ENCODE measurements at places on chromosomes 2 and 18.

GRCh38 chr18:23689616-23690504, 607 bp downstream of the LAMA3 start:
- DNase-seq = no peak

DNA sequence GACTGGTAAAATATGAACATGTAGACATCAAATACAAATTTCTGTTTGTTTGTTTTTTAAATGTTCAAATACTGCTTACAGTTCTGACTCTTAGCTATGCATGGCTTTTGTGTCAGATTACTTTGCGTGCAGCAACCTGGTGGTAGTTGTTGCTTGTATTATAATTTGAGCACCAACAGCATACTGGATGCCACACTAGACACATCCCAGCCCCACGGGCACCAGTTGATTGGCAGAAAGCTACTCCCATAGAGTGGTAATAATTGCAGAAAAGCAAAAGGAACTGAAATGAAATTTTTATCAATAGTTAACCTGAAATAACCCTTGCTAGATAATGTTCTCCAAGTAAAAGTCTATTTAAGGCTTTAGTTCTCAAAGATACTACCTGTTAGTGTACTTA, 91.6 kb downstream of the EHBP1 start:
- DNase-seq = no peak

DNA sequence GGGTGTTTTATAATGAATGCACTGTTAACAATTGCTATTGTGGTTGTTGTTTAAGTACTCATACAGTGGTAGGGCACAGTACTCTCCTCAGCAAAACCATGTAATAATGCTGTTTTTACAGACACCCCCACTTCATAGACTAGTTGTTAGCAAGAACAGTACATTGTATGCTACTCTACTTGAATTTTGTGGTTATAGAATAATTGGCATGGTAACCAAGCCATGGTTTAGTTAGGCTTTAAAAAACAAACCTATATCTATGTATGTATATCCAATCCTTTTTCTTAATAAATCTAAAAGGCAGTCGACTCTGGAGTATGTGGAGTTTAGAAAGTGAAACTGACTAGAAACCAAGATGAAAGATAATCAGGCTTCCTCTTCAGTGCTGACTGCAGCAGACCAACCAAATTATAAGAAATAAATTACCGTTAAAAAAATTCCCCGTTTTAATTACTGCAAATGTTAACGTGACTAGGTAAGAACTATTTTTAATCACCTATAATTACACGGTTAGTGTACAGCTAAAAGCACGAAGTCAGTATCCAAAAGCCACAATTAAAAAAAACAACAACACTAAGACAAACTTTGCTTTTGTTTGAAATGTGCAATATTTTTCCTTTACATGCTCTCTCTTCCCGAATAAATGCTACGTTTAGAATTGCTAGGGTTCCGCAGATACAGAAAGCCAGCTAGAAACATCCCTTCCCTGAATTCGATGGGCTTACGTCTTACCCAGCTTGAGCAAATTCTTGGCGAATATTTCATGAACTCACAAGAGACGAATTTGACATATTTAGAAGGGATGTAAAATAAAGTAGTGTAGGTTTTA, 113.3 kb upstream of the SERTAD2 start:
- DNase-seq = no peak

DNA sequence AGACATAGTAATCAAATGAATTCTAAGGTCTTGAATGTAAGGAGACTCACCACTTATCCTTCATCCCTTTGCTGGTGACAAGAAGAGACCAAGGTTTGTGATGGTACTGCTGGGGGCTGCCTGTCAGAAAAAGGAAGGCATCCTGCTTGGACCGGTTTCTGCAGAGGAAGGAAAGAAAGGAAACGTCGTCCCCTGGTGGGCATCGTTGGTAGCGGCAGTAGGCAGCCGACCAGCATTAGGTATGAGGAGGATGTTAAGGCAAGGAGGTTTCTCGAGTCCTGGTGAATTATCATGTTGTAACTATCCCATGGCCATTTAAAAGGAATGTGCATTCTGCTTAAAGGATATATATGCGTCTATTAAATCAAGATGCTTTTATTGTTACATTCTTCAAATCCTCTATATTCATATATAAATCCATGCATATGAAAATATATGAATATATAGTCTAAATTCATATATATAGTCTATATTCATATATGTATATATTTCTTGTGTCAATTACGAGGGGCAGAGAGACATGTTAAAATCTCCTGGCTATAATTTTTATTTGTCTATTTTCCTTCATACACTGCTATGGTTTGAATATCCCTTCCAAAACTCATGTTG, 94.4 kb upstream of the TGFA start:
- peak; percentile 70 for DNase-seq

DNA sequence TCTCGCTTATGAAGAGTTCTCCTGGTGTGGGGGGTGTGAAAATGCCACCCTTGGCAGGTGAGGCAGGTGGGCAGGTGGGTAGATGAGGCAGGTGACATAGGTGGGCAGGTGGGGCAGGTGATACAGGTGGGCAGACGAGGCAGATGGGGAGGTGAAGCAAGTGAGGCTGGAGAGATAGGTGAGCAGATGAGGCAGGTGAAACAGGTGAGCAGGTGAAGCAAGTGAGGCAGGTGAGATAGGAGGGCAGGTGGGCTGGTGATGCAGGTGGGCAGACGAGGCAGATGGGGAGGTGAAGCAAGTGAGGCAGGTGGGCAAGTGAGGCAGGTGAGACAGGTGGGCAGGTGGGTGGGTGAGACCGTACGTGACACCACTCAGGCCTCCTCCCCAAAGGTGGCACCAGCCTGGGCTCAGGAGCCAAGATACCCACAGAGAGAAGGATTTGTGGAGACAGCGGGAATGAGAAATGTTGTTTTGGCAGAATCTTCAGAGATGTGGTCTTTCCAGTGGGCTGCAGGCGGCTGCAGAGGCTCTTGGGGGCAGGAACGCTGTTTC, 232.3 kb upstream of the MYT1L start:
- DNase-seq = no peak

DNA sequence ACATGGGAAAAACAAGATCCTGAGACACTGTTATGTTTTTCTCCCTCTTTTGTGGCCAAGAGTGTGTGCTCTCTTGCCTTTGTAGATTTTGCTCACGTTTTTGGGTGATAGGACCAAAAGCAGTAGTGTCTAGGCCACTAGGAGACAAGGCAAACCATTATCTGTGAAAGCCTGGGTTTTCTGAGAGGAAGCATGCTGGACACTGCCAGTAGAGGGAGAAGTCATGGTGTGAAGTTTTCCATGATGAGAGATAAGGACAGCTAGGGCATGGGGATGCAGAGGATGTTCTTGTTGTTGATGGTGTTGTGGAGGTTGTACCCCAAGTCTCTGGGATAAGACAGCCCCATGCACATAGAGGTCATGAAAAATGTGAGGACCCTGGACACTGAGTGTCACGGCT, 285.3 kb downstream of the SOX11 start:
- DNase-seq = no peak

DNA sequence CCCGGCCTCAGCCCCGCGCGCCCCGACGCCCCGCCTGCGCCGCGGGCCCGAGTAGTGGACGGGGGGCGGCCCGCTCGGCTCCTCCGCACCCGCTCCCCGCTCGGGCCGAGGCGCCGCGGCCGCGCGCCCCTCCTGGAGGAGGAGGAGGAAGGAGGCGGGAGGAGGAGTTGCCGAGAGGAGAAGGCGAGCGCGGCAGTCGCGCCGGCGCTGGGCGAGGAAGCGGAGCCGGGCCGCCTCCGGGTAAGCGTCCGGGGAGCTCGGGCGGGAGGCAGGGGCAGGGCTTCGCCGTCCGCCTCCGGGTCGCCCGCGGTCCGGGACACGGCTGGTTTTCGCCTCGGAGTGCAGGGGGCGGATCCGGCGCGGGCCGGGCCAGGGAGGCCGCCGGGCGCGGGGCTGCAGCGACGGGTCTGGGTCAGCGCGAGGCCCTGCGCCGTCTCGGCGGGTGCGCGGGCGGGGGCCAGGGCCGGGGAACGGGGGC, at the start of gene SOCS6:
SOCS6 (plus strand) TSS at position 195 of the 478 bp plus-strand sequence. CDS start 35,624 bp downstream, outside the sequence.
- peak; percentile 53 for DNase-seq

GRCh38 chr18:24561369-24561965, 101.0 kb downstream of the HRH4 start:
- DNase-seq = no peak

DNA sequence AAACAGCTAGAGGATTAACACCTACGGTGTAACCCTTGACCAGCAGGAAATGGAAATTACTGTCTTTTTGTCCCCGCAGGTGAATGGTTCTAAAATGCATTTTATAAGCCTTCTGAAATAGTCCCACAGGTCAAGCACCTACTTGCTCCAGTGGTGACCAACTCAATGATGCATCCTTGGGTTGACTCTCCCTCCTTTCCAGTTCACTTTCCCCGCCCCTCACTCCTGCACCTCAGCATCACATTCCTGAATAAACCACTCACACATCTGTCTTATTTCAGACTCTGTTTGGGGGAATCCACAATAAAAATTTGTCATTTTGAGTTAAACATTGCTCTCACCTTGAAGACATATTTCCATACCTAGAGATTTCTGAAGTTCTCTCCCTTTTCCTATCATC, 446.0 kb upstream of the TNP1 start:
- no peak for DNase-seq

- no peak for DNase-seq
These were observed 307.5 kb upstream of the ZEB2 start for GRCh38 chr2:144827404-144827803.

DNA sequence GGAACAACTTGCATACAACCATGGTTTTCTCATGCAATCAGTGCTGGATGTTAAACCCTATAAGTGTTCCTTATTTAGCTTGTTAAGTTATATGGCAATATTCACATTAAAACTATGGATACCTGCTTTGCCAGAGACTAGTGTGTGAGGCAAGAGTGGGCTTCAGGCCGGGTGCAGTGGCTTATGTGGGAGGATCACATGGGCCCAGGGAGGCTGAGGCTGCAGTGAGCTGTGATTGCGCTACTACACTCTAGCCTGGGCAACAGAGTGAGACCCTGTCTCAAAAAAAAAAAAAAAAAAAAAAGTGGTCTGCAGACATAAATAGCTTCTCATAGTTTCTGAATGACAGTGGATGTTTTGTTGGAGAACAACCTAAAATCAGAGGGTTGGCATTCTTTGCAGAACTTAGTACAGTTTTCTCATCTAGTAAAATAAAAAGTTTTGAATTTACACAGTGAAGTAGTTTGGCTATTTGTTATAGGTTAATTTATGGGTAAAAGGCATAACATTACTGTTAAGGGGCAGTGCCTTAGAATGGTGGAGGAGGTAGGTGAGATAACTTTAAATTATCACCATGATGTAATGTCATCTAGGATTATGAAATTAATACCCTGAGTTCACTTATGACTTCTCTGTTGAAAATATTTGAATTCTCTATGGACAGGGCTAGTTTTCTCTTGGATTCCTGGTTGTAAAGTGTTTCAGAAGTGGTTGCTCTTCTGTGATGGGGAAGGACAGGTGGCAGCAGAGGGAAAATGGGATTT, 5.3 kb downstream of the CERS6 start:
- no peak for DNase-seq

GRCh38 chr2:39723497-39723896, 55.6 kb downstream of the THUMPD2 start:
- DNase-seq = no peak

DNA sequence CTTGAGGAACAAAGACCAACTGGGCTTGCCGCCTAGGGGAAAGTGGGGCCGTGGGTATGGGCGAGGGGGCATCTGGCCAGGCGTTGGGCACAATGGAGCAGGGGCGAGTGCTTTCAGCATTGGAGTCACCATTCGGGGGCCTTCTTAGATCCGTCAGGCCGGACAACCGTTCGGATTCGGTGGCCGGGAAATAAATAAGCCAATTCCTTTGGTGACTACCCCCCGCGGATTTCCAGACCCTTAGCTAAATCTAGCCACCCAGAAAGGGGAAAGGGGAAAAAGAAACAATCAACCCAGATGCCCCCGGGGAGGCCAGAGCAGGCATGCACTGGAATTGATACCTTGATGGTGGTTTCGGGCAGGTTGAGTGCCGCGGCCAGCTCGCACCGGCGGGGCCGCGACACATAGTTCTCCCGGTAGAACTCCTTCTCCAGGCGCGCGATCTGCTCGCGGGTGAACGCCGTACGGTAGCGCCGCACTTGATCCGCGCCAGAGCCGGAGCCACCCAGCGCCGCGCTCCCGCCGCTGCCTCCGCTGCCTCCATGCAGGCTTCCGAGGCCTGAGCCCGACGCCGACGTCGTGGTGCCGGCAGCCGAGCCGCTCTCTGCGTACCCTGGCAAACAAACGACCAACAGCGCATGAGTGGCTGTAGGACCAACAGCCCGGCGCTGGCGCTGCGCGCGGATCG, 1.8 kb downstream of the EVX2 start:
- no peak for DNase-seq

DNA sequence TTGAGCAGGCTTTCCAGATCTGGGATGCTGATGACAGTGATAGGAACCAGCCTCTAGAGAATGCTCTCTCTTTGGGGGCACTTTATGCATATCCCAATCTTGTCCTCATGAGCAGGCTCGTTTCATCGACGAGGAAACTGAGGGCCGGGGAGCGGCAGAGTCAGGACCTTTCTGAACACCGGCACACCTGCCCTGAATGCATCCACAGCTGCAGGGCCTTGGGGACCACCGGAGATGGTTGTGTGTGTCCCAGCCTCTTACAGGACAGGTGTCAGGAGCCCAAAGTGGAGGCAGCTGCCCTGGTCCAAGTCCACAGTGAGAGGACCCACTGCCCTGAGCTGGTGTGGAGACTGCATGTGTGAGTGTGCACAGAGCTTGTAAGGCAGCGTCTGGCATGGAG, 47.6 kb upstream of the FAHD2A start:
- no peak for DNase-seq

- peak; percentile 82 for DNase-seq
These were observed 238.8 kb downstream of the IKZF2 start for GRCh38 chr2:212912445-212913103.

- peak; percentile 55 for DNase-seq
These were observed 23.2 kb downstream of the MEMO1 start for GRCh38 chr2:31987454-31988220.

DNA sequence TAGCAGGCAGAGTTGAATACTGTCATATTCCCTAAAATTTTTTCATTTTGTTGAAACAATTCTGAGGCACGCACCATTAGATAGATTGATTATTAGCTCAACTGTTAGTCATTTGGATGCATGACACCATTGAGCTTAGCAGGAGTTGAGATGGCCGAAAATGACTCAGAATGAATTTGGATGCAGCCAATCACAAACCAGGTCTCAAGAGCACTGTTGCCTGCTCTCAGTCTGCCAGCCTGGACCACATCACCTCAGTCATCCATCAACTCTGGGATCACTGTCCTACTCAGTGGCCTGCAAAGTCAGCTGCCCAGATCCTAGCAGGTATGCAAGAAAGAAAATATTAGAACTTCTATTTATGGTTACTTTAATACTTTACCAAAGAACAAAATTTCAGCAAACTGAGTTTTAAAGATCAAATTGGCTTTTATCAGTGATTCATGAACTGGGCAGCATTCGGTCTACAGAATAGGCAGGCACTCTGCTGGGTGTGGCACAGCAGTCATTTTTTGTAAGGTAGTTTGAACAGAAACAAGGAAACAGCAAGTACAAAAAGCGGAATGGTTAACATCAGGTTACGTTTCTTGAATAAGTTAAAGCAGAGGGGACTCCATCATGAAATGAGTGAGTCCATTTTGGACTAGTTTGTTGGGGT, 152.7 kb upstream of the ARHGAP28 start:
- DNase-seq = no peak

GRCh38 chr2:46393347-46393820, 86.0 kb upstream of the TMEM247 start:
- no peak for DNase-seq

- no peak for DNase-seq
These were observed 77.0 kb downstream of the PRKCE start for GRCh38 chr2:45728458-45728942.

All from RWPE1 (cell line).